ENCODE measurements at places on chromosomes 2 and 18.

- no peak for DNase-seq
Measured at GRCh38 chr2:28408764-28409599, 16.3 kb downstream of the FOSL2 start.

DNA sequence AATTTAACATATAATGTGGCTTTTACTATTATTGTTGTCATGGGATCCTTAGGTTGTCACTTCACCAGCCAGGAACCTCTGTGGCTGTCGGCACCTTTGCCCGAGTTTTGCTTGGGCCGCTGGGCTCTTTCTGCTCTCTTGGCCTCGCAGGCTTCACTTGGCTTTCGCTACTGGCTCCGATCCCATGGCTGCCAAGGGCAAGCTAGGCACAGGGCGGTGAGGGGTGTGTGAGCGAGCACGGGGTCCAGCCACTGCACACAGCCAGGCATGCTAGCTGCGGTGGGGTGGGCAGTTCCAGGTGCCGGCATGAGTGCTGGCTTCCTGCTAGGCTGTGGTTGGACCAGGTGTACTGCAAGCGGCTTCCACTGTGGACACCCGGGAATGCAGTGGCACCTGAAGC is 23.4 kb upstream of the RAPGEF4 start:
- DNase-seq = no peak

- no peak for DNase-seq
Measured at GRCh38 chr2:106956416-106956815, 70.4 kb upstream of the ST6GAL2 start.

DNA sequence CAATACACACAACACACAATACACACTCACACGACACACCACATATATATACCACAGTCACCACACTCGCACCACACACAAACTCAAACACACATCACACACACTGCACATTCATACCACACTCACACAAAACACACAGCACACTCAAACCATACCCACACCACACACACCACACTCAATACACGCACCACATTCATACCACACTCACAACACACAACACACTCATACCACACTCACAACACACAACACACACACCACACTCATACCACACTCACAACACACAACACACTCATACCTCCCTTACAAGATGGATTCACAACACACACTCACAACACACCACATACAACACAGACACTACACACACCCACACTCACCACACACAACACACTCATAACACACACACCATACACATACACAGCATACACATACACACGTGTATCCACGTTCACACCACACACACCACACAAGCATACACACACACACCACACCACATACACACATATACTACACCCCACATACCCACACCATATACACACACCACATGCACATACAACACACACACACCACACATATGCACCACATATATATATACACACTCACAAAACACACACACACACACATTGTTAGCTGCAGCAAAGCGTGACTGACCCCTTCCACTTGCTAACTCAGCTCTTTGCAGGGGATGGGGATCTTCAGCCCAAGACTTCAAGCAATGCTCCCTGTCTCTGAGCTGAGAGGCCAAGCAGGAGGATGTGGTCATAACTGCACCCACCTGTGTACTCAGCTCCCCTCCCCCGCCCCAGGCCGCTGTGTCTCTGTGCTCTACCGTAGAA is 59.0 kb downstream of the SDC1 start:
- DNase-seq = no peak

- DNase-seq = no peak
Measured at GRCh38 chr2:230046491-230046890, 22.2 kb downstream of the SLC16A14 start.

- DNase-seq = no peak
Measured at GRCh38 chr2:5826979-5827655, 134.9 kb downstream of the SOX11 start.

Data from GM19239 (cell line).